ENCODE measurements at places on chromosomes 2 and 18.
A peak's percentile ranks its signal among the peaks of the same experiment; 100 is the strongest.

DNA sequence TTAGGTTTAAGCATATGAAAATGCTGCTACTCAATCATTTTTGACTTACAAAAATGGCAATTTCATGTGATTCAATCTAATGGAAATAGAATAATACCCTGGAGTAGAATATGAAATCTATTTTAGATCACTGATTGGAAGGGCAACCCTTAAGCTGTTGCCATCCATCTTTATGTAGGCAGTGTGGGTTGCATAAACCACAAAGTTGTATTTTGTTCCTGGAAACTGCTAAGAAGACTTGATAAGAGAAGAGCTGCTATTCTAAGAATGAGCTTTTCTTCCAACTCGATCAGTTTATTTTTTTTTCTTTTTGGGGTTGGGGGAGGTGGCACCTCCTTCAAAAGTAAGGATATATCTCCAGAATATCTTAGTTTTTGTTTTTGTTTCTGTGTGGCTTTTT lies 60.2 kb downstream of the CAVIN2 start:
- DNase-seq: no peak

GRCh38 chr2:229313591-229313990 lies 42.5 kb upstream of the PID1 start:
- no peak for DNase-seq

DNA sequence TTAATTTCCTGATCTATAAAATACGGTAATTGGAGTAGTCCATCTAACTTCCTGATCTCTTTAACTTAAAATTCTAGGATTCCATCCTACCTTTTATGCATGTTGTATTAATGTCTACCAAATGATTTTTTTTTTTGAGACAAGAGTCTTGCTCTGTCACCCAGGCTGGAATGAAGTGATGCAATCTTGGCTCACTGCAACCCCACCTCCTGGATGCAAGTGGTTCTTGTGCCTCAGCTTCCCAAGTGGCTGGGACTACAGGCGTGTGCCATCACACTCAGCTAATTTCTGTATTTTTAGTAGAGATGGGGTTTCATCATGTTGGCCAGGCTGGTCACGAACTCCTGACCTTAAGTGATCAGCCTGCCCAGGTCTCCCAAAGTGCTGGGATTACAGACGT lies 47.8 kb downstream of the CFAP36 start:
- no peak for DNase-seq

GRCh38 chr18:10371165-10371564 lies 83.3 kb upstream of the APCDD1 start:
- DNase-seq: no peak

DNA sequence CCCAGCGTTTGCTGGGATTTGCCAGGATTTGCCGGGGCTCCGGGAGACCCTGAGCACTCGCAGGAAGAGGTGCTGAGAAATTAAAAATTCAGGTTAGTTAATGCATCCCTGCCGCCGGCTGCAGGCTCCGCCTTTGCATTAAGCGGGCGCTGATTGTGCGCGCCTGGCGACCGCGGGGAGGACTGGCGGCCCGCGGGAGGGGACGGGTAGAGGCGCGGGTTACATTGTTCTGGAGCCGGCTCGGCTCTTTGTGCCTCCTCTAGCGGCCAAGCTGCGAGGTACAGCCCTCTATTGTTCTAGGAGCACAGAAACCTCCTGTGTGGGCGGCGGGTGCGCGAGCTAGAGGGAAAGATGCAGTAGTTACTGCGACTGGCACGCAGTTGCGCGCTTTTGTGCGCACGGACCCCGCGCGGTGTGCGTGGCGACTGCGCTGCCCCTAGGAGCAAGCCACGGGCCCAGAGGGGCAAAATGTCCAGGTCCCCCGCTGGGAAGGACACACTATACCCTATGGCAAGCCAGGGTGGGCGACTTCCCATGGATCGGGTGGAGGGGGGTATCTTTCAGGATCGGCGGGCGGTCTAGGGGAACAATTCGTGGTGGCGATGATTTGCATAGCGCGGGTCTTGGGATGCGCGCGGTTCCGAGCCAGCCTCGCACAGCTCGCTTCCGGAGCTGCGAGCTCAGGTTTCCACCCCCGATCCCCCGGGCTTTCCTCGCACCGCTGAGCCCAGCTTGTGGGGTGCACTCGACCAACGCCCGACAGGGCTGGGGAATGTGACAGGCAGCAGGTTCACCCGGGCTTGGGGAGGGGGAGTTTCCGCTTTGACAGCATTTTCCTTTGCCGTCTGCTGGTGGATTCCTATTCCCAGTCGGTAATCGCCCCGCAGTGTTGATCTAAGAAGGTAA lies 2.8 kb downstream of the ONECUT2 start:
- peak; percentile 94 for DNase-seq

- DNase-seq: no peak
Measured at GRCh38 chr2:37868866-37869265, 56.2 kb upstream of the RMDN2 start.

DNA sequence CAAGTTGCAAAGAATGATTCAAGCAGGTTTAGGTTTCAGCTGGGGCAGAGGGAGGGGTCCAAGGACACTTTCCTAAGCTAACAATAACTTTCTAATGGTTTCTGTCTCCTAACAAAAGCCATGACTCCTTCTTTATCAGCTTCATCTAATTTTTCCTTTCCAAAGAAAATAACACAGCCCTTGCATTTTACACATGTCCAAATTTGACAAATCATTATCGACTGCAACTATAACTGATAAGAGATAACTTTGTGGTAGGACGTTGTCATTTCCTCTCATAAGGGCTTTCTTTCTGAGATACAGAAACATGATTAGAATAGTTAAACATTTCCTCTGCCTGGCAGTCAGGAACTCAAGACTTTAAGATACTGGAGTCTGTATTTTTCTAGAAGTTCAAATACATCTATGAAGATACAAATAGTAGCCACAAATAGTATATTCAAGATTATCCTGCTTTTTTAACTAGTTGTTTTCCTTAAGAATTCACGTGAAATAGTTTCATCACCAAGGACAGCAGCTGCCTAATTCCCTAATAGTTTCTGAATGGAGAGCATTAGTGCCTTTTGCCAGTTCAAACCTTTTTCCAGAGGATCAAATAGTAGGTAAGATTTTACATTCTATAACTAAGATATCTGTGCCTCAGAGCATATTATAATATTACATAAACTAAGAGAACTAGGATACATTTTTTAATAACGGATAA lies 263.2 kb downstream of the EXOC6B start:
- DNase-seq: no peak

GRCh38 chr2:118056801-118057200 lies 31.5 kb upstream of the INSIG2 start:
- no peak for DNase-seq

- peak; percentile 68 for DNase-seq
Measured at GRCh38 chr2:66569321-66569851, 134.5 kb downstream of the MEIS1 start.

DNA sequence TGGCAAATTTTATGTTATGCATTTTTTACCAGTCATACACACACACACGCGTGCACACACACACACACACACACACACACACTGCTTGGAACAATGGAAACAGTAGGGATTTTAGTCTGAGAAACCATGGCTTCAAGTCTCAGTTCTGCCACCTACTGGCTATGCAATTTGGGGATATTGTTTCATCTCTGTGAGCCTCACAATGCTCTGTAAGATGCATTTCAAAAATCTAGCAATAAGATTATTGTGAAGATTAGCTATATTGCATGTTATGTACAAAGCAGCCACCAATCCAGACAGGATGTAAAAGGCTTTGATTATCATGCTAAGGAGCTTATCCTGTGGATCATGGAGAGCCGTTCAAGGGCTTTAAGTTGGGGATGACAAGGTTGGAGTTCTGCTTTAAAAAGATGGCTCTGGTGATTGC lies 401.4 kb downstream of the NBAS start:
- DNase-seq: no peak

GRCh38 chr2:140027320-140027719 lies 1247.1 kb upstream of the NXPH2 start:
- DNase-seq: no peak

- DNase-seq: no peak
Measured at GRCh38 chr2:172843902-172844715, 108.5 kb downstream of the RAPGEF4 start.

DNA sequence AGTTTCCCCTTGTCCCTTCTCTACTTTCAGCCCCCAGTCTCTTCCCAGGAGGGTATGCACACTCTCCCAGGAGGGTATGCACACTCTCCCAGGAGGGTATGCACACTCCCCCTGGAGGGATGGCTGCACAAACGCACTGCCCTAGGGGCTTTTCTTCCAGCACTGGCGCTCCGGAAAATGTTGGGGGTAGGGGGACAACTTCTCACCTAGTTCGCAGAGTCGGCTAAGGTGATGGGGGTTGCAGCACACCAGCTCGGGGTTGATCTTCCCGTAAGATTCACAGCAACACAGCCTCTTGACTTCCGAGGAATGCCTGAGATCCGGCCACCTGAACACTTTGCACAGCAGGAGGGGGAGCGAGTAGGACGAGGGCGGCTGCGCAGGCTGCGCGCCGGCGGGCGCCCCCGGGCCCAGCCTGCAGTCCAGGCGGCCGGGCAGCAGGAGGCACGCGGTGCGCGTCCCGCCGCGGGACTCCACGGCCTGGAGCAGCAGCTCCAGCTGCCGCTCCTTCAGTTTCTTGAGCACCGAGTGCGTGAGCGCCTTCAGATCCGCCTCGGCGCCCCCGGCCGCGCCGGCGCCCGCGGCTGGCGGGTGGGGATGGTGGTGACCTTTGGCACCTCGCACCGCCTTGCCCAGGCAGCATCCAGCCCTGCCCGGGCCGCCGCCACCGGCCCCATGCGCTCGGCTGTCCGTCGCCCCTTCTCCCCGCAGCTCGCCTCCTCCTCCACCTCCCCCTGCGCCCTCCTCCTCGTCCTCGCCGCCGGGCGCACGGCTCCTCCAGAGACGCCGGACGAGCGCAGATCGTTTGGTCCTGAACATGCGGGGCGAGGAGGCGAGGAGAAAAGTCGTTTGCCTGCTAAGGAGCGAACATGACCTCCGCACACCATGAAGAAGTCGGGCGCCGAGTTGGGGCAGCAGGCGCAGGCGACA lies 894 bp downstream of the SMAD7 start:
- peak; percentile 36 for DNase-seq

- DNase-seq: no peak
Measured at GRCh38 chr2:10513201-10513600, 65.1 kb upstream of the ODC1 start.

DNA sequence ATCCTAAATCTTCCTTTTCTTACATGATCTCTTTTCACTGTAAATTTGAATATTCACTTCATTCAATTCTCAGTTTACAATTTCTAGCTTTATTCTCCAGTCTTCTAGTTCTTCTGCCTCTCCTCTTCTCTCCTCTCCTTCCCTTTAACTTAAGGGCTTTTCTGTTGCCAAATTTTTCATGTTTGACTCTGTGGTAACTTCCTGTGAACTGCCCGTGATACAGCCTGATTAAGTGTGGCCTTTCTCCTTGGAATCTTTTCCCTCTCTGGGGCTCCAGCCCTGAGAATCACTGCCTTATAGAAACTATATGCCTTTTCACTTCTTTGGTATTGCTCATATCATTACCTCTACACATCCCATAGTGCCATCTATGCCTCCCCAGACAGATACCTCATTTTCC lies 1923.8 kb upstream of the CELF4 start:
- DNase-seq: no peak

DNA sequence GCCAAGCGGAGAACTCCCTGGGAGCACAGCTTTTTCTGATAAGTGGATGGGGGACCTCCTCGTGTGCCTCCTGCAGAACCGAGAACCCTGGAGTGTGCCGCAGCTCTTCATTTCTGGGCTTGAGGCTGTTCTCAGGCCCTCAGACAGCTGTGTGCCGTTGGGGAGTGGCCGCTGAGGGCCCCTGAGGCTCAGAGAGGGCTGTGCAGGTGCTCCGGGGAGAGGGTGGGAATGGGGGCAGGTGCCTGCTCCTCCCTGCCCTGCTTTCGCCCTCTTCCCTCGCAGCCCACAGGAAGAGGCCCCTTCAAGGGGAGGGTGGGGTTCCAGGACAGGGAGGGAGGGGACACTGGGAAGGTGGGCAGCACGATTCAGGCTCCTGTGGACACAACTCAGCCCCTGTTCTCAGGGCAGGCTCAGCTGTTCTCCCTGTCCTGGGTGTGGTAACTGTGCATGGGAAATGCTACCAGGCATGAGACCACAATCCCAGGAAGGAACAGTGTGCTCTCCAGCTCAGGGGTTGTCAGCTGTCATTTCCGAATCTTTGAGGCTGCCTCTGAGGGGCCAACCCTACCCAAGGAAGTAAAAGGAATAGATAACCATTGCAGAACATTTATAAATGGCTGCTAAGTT lies 11.3 kb downstream of the LCT start:
- DNase-seq: no peak

GRCh38 chr2:160353813-160354212 lies 139.8 kb downstream of the RBMS1 start:
- DNase-seq: no peak

DNA sequence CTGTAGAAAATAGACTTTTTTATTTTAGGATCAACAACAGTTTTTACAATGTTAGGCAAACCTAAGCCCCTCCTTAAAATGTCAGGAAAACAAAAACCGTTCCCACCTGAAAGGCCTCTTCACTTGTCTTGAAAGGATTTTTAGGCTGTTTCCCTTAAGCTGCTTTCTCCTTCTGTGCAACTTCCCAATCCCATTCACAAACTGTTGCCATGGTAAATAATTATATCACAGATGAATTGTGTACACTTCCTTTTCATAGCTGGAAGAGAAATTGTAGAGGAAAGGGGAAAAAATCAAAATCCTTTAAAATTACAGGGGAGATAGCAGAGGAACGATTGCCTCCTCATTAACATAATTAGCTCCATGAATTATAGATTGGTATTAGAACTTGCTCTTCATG lies 1488.0 kb upstream of the CELF4 start:
- peak; percentile 39 for DNase-seq

DNA sequence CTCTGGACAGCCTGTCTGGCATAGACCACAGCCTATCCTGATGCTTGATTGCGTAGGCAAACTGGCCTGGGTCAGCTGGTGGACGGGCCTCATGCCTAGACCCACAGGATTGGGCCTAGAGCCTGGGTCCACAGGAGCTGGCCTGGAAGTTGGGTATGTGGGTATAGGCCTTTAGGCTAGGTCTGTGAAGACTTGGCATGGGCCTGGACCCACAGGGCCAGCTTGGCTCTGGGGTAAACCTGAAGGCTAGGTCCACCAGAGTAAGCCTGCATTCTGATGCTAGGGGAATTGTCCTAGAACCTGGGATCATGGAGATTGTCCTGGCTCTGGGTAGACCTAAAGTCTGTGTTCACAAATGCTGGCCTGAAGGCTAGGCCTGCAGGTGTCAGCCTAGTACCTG lies 1293.7 kb downstream of the CNTNAP5 start:
- DNase-seq: no peak

DNA sequence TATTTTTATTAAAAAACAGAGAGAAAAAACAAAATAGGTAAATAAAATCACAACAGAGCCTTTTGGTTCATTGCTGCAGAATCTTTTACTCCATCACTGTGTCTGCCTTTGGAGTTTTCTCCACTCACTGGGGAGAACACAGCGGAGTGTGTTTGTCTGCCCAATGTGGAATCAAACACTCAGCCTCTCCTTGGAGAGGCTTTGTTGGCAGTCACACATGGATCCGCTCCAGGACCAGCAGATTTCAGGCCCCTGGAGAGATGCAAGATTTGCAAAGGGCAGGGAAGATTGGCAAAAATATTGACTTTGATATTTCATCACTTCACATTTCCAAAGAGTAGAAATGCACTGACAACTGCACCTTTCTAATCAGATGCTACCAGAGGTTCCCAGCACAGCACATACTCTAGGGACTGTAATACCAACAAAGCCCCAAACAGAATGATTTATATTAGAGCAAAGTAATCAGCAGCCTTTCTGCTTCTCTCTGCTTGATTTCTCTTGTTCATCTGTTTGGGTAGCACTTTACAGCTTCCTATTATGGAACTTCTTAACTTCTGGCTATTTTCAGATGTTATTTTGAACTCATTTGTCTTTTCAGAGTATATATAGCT lies 1898.8 kb upstream of the PIK3C3 start:
- DNase-seq: no peak
